ENCODE measurements at places on chromosomes 12 and 14.

DNA sequence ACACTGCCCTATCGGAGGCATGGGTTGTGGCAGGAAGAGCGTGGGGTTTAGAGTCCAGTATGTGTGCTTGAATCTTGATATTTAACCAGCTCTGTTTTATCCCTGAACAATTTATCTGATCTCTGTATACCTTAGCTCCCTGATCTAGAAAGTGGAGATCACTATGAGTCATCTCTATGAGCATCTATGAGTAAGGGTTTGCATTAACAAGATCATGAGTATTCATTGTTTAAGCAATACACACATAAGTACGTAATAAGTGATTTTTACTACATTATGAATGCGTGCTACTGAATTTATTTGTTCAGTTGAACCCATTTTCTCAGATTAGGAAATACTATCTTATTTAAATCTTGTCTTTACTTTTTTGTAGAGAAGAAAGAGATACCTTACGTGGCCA lies 49.4 kb downstream of the GPATCH2L start:
- DNase-seq, result peak; percentile 24

DNA sequence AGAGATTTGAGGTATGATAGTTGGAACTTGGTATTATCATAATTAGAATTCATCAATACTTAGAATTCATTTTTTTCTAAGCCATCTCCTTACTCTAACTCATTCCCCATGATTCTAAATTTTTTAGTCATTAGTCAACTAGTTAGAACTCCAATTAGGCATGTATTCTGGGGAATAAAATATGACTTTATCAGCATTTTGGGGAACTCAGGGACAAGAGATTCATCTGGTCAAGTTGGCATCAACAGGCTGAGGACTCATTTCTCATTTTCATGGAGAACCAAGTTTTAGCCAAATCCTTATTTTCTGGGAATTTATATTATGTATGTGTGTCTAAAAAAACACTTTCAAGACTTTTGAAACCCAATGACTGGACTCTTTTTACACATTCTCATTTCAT lies 29.2 kb downstream of the DIP2B start:
- no peak for DNase-seq

GRCh38 chr14:67875175-67876006 lies 55.8 kb downstream of the RAD51B start:
- DNase-seq, result no peak

DNA sequence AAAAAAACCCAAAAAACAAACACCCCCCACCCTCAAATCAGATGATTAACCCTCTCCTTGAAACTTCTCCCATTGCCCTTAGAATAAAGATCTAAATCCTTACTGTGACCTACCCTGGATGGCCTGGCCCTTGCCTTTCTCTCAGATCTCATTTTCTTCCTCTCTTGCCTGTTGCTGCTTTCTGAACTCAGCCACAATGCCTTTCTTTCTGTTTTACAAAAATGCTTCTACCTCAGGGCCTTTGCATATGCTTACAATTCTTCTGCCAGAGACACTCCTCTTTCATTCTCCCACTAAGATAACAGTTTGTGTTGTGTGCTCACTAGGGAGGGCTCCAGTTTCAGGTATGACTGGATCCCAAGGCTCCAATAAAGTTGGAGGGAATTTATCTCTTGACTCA lies 108.3 kb downstream of the PTPN11 start:
- DNase-seq, result no peak

- peak; percentile 22 for DNase-seq
Observed at GRCh38 chr12:112353393-112353792, 28.8 kb downstream of the HECTD4 start.

DNA sequence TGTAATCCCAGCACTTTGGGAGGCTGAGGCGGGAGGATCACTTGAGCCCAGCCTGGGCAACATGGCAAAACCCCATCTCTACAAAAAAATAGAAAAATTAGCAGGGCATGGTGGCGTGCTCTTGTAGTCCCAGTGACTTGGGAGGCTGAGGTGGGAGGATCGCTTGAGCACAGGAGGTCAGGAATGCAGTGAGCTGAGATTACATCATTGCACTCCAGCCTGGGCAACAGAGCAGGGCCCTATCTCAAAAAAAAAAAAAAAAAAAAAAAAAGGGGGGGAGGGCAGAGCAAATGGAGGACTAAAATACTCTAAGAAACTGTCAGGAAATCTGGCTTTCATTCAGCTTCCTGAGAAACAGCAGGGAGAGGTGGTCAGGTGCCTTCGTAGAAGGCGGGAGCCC lies 31.7 kb upstream of the TSPAN9 start:
- no peak for DNase-seq

- DNase-seq, result no peak
Observed at GRCh38 chr12:19299765-19300164, 139.5 kb upstream of the AEBP2 start.

GRCh38 chr12:64532734-64533351 lies 77.5 kb upstream of the RASSF3 start:
- no peak for DNase-seq

GRCh38 chr12:107243341-107243740 lies 150.0 kb upstream of the CRY1 start:
- no peak for DNase-seq

DNA sequence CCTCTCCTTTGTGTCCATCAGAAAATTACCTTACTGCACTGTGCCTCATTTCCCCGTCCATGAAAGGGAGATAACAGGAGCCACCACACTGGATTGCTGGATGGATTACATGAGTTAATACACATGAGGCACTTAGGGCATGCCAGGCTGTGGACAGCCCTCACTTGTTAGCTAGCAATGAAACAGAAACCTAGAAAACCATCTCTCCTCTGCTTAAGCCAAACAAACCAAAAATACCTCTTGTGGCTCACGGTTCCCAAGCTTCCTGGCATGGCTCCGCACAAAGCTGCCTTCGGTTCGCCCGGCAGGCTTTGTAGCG lies 660 bp upstream of the HCFC2 start:
- no peak for DNase-seq

- DNase-seq, result no peak
Observed at GRCh38 chr14:53929871-53930715, 26.5 kb downstream of the BMP4 start.

DNA sequence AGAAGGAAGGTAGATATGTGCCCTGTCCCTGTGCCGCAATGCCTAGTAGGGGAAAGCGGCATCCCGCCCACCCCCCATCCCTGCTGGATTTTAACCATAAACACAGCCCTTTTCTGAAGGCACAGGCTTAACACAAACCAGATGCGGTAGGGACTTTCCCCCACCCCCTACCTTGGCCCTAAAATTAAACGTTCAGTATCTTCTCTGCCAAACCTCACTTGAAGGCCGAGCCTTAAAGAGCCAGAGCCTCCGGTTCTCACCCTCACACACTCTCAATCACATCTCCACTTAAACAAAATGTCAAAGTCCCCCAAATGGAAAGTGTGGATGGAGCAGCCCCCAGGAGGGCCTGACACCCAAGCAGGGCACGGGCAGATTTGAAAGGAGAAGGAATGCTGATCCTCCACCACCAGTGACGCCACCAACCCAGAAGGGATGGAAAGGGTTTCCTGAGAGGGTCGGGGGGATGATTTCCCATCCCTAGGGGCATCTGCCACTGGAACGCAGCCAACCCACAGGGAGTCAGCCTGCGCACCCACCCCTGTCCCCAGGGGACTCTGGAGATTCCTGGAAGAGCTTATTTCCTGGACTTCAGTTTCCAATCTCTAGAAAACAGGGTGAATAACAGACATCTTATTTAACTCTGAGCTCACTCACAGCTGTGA lies 26.4 kb downstream of the ACTN1 start:
- DNase-seq, result no peak

- no peak for DNase-seq
Observed at GRCh38 chr12:51921017-51921725, 13.9 kb downstream of the ACVRL1 start.

DNA sequence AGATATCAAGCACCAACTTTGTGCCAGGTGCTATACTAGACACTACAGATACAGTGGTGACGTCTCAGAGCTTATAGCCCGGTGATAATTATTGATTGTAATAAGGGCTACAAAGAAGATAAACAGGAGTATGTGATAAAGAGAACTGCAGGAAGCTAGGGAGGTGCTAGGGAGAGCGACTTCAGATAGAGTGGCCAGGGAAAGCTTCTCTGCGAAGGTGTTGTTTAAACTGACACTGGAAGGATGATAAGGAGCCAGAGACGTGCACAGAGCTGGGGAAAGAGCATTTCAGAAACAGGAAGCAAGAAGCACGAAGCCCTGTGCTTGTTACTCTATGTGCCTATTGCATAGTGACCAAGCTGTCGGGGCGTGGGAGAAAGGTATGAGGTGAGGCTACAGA lies 48.1 kb upstream of the OTX2 start:
- no peak for DNase-seq

DNA sequence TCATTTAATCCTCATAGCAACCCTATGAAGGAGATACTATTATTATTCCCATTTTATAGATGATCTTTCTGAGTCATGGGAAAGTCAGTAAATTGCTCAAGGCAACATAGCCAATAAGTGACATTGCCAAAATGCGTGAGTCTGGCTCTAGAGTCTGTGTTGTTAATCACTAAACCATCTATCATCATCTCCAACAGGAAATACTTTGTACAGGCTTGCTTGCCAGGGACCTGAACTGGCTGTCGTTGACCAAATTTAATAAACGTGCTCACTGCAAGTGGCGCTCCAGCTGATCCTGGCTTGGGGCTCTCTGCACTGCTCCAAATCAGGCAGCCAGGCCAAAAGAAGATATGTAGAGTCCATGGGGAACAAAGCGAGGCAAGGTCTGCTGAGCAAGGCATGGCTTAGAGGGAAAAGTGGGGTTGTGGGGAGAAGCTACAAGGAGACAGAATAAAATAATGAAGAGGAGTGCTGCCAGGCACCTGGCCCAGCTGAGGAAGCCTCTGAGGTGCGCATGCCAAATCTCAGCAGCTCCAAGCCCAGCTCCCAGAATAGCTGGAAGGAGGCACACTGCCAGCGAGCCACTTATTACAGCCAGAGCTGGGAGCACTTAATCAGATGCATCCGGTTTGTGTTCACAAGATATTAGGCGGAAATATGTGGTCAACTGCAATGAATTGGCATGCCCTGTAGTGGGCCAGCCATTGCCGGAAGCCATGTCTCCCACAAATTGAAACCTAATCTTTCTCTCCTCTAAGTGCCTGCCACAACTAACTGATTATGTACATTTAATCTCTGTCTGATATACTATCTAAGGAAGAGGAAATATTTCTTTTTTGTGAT lies 43.3 kb upstream of the PTPRO start:
- DNase-seq, result no peak

DNA sequence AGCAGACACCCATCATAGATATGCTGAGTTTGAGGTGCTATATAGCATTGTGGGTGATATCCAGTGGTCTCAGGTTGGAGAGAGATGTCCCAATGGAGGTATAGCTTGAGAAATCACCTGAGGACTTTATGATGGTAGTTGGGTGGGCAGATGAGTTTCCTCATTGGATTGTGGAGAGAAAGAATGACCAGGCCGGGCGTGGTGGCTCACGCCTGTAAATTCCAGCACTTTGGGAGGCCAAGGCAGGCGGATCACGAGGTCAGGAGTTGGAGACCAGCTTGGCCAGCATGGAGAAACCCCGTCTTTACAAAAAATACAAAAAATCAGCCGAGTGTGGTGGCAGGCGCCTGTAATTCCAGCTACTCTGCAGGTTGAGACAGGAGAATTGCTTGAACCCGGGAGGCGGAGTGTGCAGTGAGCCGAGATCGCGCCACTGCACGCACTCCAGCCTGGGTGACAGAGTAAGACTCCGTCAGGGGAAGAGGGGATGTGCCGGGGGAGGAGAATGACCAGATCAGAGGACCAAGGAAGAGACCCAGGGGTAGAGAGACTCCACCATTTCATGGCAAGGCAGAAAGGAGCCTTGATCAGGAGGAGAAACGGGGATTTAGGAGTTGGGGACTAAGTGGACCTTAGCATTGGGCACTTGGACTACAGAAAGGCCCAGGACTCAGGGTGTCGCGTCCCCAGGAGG lies 757 bp upstream of the PCK2 start:
- DNase-seq, result no peak

- no peak for DNase-seq
Observed at GRCh38 chr14:76599559-76600287, 161.5 kb upstream of the VASH1 start.

DNA sequence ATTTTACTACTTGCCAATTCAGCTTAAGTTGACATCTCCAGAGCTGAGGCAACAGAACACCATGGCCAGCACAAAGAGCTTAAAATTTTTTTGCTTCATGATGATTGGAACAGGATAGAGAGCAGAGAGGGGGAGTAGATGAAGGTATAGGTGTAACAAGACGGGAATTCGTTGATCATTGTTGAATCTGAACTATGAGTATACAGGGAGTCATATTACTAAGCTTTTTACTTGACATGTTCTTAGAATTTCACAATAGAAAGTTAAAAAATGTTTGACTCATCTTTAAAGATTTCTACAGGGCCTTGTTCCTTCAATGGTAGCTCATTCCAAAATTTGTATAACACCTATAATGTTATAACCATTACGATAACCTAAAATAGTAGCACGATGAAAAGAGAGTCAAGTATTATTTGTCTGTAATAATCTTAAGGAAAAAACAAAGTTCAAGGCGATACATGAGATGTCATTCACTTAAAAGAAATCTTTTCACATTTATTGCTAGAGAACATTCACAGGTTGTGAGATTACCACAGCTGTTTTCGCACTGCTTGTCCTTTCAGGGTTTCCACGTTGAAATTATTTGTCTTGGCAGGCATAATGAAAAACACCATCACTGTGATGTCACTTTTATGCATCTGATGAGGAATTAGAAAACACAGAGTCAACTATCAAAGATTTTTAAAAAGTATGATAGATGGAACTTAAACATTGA lies 33.9 kb downstream of the SPX start:
- no peak for DNase-seq

- DNase-seq, result no peak
Observed at GRCh38 chr12:126873701-126874100, 1393.3 kb upstream of the TMEM132C start.

GRCh38 chr12:79455286-79455685 lies 235.5 kb downstream of the PAWR start:
- no peak for DNase-seq

GRCh38 chr12:4847713-4848112 lies 62.0 kb upstream of the KCNA1 start:
- DNase-seq, result no peak

DNA sequence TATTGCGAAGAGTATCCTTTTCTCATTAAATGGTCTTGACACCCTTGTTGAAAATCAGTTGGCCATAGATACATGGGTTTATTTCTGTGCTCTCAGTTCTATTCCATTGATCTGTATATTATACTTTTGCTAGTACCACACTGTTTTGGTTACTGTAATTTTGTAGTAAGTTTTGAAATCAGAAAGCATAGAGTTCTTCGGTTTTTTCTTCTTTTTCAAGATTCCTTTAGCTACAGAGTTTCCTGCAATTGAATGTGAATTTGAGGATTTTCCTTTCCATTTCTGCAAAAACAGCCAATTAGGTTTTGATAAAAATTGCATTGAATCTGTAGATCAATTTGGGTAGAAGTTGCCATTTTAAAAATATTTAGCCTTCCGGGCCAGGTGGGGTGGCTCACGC lies 60.2 kb downstream of the ARHGAP5 start:
- DNase-seq, result no peak

GRCh38 chr14:89382487-89382886 lies 34.5 kb downstream of the FOXN3 start:
- no peak for DNase-seq

Measured in inflammatory macrophage (primary cell).